Psoas muscle (tissue), 8 donors: ENCODE measurements at places on chromosomes 6 and 20. TPM values are rescaled to one million over a fixed set of nuclear protein-coding genes. Genes with fewer than 3 reads are reported as not detected.
A peak's percentile ranks its signal among the peaks of the same experiment; 100 is the strongest.

DNA sequence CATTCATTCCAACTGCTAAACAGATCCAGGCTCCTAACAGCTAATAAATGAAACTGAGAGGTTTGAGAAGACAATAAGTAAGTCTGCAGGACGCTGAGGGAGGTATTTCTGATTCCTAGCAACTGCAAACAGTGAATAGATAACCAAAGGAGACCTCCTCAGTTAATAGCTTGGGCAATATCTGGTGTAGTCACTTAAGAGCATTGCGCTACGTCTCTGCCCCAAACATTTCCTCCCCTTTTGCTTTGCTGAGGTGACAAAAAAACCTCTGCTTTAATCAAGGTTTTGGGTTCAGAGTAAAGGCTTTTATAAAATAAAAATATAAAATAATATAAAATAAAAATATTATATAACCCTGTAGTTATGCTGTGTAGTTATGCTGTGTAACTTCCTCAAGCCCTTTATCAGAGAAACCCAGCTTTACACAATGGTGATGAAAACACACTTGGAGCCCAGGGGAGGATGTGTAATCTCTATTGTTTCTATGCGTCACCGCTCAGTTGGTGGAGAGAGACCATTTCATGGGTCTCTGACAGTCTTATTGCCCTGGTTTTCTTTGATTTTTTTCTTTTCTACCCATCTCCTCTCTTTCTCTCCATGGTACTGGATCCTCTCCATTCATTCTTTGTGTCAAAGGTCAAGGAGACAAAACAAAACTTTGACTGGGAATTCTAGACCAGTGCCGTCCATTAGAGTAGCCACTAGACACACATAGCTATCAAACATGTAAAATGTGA lies 18.9 kb upstream of the CALHM5 start:
- no peak for DNase-seq

GRCh38 chr6:70310063-70310694 lies 7.3 kb upstream of the COL9A1 start:
- DNase-seq: no peak

GRCh38 chr6:155974811-155975323 lies 519.2 kb upstream of the NOX3 start:
- no peak for DNase-seq

DNA sequence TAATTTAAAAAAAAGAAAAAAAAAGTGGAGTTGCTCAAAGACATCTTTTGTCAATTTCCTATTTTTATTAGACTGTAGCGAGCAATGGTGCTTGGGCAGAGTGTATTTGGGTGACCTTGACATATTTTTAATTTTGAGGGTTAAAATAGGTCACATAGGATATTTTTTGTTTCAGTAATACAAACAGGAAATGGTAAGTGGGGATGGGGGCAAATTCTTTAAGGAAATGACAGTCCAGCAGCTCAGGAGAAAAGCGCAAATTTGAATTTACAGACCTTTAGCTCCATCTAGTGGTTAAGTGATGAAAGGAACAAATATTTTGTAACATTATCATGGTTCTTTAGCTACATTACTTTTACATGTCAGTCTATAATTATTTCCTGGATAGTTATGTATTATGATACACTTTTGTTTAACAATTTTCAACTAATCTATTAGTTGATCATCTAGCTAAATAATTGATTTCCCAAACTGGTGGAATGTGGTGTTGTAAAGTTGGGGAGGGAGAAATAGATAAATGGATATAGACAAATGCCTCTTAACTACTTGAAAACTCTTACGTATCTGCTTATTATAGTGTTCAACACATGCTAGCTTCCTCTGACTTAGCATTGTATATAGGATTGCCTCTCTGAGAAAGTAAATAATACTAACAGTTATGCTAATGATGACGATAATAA lies 10.0 kb downstream of the CITED2 start:
- DNase-seq: no peak

DNA sequence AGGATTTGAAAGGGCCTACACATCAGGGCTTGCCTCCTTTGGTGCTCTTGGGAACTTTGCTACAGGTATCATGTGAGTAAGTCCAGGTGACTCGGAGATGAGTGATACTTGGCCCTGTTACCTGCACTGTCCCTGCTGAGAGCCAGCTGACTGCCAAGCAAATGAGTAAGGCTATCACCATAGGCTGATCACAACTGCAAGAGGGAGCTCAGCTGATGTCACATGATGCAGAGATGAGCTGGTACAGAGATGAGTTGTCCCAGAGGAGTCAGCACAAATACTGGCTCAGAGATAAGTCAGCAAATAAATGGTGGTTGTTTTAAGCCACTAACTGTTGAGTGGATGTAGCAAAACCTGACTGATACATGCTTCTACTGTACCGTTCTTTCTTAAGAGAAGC lies 41.4 kb downstream of the LAMP5 start:
- no peak for DNase-seq

DNA sequence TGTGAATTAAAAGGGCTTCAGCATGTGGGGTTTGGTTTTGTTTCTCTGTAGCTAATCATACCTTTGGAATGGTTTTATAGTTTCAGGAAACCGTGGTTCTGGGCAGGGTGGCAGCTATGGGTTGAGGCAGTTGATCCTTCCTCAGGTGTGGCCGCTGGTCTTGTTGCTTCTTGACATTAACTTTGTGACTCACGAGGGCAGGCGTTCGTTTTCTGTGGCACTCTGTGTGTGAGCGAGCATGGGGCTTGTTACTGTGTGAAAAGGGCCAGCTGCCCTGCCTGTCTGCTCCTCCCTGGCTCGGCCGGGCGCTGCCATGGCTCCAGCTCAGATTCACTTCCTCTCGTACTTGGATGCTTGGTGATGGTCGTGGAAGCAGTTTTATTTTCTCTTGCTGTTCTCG lies 16.2 kb downstream of the DNAJC5 start:
- peak; percentile 38 for DNase-seq

GRCh38 chr6:10585209-10585845 lies 64.2 kb downstream of the GCNT2 start:
- no peak for DNase-seq

DNA sequence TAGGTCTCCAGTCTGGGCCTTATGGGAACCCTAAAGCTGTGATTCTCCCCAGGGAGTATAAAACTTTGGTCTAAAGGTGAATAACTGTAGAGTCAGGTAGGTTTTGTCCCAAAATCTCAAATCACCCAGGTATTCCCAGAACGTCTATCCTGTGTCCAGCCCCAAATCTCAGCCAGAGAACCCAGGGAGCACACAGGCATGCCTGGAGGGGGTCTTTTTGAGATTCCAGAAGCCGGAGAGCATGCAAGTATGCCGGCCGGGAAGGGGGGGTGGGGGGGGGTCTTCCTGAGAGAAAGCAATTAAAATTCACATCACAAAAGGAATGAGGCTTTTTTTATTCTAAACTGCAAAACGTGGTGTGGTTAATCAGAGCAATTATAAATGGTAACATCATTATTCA lies 210.0 kb downstream of the PTPRT start:
- no peak for DNase-seq

DNA sequence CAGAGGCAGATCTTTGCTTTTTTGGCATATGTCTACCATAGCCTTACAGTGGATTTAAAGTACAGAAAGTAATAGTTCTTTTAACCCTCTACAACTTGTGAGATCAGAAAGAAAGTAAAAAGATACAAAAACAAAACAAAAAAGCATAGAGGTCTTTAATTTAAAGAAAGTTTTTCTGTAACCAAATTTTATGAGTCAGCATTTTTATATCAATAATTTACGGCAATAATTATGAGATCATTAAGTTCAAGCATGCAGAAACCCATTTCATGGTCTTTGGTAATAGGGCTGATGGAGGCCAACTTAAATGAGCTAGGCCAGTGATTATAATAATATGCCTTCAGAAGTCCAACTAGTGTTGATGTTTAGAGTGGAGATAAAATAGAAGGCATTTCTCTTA lies 145.9 kb downstream of the AIG1 start:
- DNase-seq: no peak

GRCh38 chr6:34018026-34018425 lies 127.9 kb downstream of the GRM4 start:
- no peak for DNase-seq

GRCh38 chr6:113304116-113304515 lies 553.0 kb upstream of the MARCKS start:
- DNase-seq: no peak

- DNase-seq: no peak
Observed at GRCh38 chr6:167872538-167873210, 46.0 kb downstream of the AFDN start.

- DNase-seq: no peak
Observed at GRCh38 chr20:49034070-49034732, 11.9 kb upstream of the CSE1L start.

DNA sequence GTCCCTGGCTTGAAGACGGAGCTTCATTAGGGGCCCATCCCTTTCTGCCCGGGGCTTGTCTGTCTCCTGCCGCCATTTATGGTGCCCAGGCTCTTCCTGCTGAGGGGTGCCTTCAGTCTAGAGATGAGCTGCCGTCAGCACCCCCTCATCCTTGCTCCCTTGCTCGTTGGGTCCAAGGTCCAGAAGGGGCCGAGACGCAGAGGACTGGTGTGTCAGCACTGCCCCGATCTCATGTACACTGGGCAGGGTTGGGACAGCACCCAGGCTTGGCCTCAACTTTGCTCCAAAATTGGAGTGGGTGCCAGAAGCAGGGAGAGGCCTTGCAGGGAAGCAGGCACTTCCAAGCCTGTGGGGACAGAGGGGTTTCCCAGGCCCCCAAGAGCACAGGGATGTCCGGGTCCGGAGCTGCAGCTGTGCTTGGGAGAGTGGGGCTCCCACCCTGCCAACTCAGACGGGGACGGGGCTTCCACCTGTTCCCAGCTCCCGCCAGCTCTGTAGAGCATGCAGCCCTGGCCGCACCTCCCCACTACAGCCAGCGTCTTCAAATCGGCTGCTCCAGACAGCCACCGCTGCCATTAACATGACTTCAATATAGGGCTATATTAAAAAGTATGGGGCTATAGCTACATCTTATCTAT lies 488.8 kb downstream of the TENT5A start:
- DNase-seq: no peak

- no peak for DNase-seq
Observed at GRCh38 chr6:11297376-11297729, 64.9 kb upstream of the NEDD9 start.

GRCh38 chr6:79513111-79513510 lies 24.1 kb downstream of the LCA5 start:
- DNase-seq: no peak

DNA sequence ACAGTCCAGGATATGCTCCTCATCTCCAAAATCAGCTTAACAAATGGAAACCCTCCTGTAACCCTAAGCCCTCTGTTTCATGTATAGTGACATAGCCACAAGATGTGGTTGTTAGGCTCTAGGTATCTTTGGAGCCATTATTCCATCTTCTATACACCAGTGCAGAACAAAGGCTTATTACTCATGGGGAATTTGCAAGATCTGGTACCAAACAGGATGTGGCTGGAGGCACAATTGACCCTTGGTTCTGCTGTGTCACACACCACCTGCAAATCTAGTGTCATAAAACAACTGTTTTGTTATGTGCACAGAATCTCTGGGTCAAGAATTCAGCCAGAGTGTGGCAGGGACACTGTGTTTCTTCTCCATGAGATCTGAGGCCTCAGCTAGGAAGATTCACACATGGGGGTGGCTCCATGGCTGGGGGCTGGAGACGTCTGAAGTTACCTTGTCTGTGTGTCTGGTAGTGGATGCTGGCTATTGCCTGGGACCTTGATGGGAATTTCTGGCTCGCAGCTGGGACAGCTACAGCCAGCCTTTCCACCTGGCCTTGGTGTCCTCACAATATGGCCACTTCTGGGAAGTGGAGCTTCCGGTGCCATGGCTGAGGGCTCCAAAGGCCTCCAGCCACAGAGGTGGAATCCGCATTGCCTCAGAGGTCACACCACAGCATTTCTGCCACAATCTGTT lies 369.9 kb downstream of the CDH26 start:
- no peak for DNase-seq

- no peak for DNase-seq
Observed at GRCh38 chr6:46549155-46549554, 57.9 kb upstream of the RCAN2 start.

DNA sequence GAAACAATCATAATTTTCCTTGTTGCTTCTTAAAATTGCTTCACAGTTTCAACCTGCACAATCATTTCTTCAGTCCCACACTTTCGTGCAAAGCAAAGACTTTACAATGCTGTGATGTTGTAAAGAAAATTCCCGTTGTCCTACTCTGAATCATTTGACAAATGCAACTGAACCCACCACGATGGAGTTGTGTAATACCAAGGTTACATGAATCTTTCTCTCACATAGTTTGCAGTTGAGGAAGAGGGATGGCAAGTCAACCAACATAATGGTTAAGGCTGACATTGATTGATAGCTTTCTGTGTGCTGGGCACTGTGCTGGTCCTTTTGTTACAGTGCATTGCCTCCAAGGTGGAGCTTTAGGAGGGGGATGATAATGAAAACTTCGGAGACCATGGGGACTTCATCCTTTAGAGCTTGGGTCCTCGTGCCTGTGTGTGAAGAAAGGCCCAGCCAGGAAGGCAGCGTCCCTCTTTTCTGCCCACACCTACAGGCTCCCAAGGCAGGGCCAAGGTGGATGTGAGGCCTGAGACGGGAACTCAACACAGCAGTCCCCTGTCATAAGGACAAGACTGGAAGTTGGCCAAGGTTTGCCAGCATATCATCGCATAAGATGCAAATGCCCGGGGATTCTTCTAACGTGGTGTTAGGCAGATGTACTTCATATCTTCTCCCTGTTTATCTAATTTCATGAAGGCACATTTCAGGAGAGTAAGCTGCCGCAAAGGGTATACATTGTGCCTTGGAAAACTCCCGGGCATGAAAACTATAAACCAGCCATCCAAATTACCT lies 96.9 kb downstream of the LY86 start:
- DNase-seq: no peak

Gene KIAA1755
- total RNA-seq: 0.16 TPM

Gene GSTA1
- total RNA-seq: 1.6 TPM

Gene TUBB2B
- 4.4 TPM for total RNA-seq

Gene ROS1
- total RNA-seq: not detected

Gene GSTA2
- total RNA-seq: not detected

Gene SLCO4A1
- total RNA-seq: 9.0 TPM

Gene MACROD2
- total RNA-seq: 2.5 TPM

Gene MYL9
- 42.5 TPM for total RNA-seq

Gene APCDD1L
- 0.14 TPM for total RNA-seq

Gene C6orf132
- 0.11 TPM for total RNA-seq
